GM19239 (cell line): ENCODE measurements at places on chromosomes 3 and 15.

DNA sequence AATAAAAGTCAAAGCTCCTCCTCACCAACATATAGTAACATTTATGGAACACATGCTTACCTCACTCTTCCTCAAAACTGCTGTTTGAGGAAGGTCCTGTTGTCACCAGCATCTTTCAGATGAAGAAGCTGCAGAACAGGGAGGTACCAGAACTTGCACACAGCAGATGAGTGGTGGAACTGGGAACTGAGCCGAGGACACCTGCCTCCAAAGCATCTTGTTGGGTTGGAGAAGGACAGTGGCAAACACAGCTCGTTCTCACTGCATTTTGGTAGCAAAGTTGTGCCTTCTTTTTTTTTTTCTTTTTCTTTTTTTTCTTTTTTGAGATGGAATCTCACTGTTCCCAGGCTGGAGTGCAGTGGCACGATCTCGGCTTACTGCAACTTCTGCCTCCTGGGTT lies 76.0 kb downstream of the CEMIP start:
- DNase-seq: no peak

DNA sequence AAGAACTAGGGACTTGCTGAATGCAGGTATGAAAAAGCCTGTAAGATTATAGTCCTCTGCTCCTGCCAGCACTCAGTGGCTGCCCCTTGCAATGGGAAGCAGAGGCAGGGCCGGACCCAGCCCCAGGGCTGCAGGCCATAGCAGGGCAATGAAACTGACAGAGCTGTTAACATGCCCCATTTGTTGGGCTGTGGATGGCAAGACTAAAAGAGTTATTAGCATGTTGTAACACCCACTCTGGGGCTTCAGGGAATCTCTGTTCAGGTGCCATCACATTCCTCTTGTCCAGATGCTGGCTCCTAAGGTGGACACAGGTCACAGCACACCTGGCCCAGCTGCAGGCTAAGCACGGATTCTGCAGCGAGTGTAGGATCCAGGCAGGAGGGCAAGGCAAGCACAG lies 7.4 kb upstream of the OR5H2 start:
- DNase-seq: no peak

GRCh38 chr3:8445861-8446260 lies 55.8 kb upstream of the LMCD1 start:
- DNase-seq: no peak

DNA sequence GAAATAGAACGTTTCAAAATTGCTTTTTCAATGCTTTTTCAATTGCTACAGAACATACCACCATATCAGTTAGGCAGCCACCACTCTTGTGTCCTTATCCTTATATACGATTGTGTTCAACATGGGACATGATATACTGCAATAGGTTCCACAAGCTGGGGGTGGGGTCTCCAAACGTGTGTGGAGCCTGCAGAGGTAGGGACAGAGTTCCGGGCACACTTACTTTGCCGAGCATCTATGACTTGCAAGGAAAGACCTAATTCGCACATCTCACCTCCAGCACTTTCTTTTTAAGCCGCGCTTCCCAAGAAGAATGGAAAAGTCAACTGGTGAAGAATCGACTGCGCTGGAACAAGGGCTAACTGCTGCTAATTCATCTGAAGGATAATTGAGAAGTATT lies 39.6 kb upstream of the SFMBT1 start:
- no peak for DNase-seq

DNA sequence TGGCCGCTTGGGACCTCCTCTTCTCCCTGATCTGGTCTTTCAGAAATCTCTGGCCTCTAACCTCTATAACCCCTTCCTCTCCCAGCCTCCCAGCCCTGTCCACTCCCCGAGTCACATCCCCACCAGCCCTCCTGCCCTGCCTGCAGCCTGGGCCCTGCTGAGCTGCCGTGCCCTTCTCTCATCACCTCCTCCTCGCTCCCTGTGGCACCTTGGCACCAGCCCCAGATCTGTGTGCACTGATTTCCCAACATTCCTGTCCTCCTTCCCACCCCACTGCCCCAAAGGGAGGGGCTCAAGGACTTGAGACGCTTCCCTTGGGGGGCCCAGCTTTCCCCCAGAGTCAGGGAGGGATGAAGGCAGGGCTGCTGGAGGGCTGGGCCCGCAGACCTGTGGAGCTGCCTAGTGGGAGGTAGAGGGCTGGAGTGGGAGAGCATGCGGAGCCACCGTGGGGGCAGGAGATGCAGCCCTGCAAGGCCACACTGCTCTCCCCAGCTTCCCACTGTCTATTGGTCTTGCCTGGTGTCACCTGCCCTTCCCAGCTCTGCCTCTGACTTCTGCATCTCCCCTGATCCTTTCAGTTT lies 42.7 kb downstream of the EXOG start:
- DNase-seq: no peak

- DNase-seq: no peak
Measured at GRCh38 chr3:19938295-19938627, 4.2 kb upstream of the EFHB start.

DNA sequence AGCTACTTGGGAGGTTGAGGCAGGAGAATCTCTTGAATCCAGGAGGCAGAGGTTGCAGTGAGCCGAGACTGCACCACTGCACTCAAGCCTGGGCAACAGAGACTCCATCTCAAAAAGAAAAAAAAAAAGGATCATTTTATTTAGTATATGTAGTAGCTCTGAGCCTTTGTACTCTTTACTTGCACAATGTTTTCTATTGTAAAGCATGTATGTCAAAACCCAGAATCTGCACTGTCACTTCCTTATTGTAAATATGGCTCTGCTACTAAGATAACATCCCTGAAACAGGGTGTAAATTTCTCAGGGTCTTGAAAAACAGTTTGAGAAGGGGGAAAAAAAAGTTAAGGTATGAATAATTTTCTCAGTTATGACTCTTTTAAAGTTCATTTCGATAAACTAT lies 35.1 kb downstream of the SLMAP start:
- no peak for DNase-seq

DNA sequence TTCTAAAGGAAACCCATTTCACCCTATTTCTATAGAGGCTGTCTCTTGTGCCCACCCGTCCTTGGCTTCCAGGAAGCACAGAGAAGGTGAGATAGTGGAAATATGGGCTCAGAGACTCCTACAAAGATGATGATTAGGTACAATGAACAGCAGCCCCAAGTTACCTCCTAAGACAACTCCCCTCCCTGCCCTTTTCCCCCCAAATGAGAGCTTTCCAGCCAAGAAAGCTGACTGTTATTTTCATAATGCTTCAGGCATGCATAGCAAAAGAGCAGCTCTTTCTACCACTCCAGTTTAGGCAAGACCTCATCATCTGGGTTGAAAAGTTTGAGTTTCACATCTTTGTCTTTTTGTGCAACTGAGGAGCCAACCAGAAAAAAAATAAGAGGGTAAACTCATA lies 248.8 kb upstream of the ADAMTS9 start:
- DNase-seq: no peak

DNA sequence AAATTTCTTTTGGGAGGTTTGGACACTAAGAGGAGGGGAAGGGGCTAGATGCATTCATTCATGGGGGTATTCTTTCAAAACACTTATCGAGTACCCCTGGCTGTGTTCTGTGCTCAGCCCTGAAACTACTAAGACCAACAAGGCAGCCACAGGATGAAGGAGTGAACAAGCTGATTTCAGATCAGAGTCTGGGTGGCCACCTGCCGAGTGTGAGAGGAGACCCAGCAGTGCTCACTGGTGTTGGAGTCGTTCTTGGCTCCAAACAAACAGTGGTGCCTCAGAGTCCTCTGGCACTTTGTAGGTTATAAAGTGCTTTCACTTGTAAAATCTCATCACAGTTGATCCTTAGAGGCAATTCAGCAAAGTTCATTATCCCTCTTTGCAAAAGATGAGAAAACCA lies 48.8 kb upstream of the CMTM8 start:
- DNase-seq: no peak

- DNase-seq: no peak
Measured at GRCh38 chr3:3194861-3195260, 15.4 kb upstream of the CRBN start.

GRCh38 chr15:51350723-51351122 lies 9.3 kb downstream of the GLDN start:
- no peak for DNase-seq

GRCh38 chr3:16513141-16514020 lies at the start of gene RFTN1:
Gene RFTN1, minus strand, starts transcription at chr3:16513699. Its CDS starts 19,830 bp downstream, at chr3:16493869.
- no peak for DNase-seq

GRCh38 chr3:180382638-180383180 lies 219.3 kb upstream of the TTC14 start:
- DNase-seq: no peak

DNA sequence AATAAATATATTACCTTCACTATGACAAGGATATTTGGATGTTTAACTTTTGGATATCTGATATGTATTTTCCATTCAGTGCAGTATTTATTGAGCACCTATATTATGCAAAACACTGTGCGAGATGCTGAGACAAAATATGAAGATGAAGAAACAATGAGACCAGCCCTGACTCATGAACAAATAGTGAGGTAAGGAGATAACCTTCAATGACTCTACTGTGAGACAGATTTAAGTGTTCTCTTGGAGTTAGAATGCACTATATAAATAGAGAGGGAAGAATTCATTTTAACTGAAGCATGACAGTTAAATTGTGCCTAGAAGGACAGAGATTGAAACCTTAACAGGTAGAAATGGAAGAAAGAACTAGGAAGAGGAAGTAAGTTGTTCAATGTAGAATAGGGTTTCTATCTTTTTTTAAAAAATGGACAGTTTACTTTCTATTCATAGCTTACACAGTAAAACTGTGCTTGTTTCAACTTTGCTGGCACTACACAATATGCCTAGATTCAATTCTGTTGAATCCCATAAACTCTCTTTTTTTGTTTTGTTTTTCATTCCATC lies 124.2 kb downstream of the ZBTB20 start:
- no peak for DNase-seq

GRCh38 chr3:53163444-53164387 lies 2.7 kb downstream of the PRKCD start:
- DNase-seq: no peak

DNA sequence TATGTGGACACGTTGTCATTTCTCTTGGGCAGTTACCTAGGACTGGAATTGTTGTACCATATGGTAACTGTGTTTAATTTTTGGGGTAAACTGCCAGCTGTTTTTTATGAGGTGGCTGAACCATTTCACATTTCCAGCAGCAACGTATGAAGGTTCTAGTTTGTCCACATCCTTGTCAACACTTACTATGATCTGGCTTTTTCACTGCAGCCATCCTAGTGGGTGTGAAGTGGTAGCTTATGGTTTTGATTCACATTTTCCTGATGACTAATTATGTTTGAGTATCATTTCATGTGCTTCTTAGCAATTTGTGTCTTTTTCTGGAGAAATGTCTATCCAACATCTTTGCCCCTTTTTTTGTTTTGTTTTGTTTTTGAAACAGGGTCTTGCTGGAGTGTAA lies 96.2 kb downstream of the VGLL4 start:
- DNase-seq: no peak

GRCh38 chr15:68278345-68278594 lies 725 bp downstream of the FEM1B start:
- DNase-seq: no peak

DNA sequence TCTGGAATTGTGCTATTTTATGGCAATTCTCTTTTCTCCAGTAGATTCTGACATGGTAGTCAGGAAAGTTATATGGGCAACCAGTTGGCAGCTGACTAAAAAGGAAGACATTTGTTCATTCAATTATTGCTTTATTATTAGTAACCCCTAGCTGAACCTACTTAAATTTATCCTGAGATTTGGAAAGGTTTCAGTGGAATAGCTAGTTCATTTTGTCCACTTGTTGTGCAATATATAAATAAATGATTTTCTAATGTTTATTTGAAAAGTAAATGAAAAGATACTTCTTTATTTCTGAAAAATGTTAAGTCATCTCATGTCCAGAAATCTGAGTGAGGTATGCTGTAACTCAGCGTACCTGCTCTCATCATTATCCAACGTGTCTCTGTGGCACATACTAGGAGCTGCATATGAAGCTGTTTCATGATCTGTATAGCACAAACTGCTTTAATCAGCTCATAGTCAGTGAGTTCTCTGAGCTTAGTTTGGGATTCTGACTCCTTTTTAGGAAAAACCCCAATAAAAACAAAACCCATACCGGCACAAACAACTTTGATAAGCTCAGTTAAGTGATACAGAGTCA lies 35.9 kb downstream of the RARB start:
- no peak for DNase-seq

- no peak for DNase-seq
Measured at GRCh38 chr15:88992912-88993376, 79.8 kb upstream of the MFGE8 start.

DNA sequence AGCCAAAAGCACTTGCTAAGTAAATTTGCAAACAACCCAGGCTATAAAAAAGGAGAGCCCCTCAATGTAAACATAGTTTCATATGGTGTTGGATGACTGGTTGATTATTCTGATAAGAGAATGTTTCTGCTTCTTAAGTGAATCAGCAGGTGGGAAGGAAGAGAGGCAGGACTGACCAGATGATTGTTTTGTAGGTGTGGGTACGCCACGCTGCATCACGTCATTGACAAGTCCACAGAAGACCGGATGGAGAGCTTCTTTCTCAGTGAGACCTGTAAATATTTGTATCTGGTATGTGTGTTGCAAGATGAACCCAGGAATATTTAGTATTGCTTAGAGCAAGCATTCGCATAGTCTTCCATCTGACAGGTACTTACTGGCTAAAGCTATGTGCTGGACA lies 23.4 kb downstream of the EDEM1 start:
- DNase-seq: no peak

- DNase-seq: no peak
Measured at GRCh38 chr3:134066651-134067530, 37.2 kb upstream of the SLCO2A1 start.

- no peak for DNase-seq
Measured at GRCh38 chr3:54541369-54541768, 386.5 kb downstream of the LRTM1 start.

DNA sequence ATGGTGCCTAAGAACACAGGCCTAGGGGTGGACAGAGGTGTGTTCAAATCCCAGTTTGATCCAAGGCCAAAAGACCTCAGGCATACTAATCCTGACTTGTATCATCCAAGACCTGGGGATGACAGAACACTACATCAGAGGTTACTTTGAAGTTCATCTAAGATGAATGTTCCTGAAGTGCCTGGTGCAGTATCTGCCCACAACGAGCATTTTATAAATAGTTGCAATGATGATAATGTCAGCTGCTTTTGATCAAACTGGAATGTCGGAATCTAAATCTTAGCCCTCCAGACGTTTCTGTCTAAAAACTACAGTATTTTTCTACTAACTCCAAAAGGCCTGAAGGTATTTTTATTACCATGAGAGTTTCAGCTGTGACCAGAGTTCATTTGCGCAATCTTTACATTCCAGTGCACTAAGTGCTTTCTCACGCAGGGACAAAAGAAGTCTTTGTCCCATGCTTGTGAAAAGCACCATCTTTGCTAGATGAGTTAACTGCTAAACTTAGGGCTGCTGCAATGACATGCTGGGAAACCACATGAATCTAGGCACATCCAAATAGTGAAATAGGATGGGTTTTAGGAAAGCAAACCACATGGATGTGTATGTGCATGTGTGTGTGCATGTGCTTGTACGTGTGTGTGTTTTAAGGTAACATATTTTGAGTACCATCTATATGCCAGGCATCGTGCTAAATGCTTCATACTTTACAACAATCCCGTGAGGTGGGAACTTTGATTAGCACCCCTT lies 18.1 kb downstream of the ANXA2 start:
- DNase-seq: no peak

- DNase-seq: no peak
Measured at GRCh38 chr15:80885016-80885579, 104.5 kb downstream of the MESD start.
